ENCODE measurements at places on chromosomes 7 and 10.

DNA sequence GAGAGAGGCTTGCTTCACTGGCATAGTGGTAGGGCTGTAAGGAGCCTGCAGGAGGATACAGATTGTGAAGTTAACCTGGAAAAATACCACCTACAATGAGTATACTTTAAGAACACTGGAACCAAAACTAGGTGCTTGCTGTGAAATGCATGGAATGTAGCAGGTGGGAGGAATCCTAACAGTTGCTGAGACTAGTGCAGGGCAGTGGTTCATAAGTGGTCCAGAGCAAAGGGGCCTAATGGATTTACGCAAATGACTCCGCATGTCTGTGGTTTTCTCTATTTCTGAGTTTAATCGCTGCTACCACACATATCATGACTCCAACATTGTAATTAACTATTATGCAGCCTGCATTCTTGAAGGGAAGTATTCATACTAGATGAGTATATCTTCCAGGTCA is 218.4 kb downstream of the CHRM2 start:
- no peak for DNase-seq

DNA sequence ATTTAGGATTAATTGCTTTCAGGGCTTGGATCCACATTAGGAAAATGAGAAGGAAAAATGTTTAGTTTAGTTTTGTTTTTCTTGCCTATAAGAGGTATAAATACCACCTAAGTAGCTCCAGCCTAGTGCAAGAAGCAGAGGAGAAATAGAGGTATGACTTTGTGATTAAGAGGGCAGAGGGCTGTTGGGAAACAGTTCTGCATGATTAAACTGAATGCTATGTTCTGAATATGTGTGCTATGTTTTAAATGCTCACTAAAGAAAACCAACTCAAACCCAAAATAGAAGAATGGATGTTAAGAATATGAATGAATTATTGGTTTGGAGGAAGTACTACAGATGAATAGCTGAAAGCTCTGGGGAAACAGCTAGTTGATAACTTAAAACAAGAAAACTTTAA is 7.6 kb downstream of the CALCR start:
- no peak for DNase-seq

DNA sequence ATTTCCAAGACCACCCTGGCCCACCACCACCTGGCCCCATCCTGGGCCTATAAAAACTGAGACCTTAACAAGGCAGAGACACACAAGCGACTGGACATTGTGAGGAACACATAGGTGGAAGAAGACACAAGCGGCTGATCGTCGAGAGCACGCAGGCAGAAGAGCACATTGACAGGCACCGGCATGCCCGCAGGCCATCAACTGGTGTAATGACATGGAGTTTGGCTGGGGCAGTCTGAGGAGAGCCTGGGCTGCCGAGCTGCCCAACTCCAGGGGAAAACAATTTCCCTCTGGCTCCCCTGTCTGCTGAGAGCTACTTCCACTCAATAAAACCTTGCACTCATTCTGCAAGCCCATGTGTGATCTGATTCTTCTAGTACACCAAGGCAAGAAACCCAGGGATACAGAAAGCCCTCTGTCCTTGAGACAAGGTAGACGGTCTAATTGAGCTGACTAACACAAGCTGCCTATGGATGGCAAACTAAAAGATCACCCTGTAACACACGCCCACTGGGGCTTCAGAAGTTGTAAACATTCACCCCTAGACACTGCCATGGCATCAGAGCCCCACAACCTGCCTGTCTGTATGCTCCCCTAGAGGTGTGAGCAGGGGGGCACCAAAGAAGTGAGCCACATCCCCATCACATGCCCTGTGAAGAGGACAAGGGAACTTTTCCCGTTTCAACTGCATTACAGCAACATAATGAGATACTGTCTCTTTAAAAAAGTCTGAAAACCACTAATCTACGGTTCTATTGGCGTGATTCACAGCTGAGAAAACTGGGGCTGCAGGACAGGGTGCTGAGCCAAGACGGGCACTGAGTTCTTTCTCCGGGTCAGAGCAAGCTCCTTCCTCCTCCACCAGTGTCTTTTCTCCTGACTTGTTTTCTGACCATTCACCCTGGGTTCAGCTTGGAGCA is 18.5 kb upstream of the TNS3 start:
- DNase-seq: no peak

DNA sequence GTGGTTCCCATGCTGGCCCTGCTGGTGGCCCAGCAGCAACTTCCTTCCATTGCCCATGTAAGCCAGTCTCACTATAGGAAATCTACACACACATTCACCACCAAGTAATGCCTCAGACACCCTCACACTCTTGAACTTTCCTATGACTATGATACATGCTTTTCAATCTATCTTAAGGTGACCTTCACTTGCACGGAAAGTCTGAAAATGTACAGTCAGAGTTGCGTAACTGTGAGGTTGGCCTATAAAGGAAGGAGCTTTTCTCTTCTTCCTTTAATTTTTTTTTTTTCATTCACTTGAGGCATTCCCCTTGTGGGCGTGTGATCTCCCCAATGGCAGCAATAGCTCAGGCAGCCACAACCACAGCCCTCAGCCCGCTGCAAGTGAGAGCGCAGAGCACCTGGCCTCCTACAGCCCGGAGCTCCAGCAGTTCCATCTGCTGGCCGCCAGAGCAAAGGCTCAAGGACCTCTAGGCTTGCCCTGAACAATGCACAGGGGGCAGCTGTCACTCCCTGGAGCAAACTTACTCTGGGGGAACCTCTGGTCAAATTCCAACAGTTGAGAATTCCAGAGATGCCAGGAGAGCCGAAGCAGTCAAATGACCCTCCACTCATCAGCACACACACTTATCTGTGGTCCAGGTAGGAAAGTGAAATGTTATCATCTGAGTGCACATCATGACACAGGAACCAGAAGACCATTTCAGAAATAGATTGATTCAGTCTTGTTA is 123.1 kb upstream of the ADO start:
- DNase-seq: no peak

GRCh38 chr10:119364645-119365600 is 157.6 kb downstream of the GRK5 start:
- DNase-seq: no peak

DNA sequence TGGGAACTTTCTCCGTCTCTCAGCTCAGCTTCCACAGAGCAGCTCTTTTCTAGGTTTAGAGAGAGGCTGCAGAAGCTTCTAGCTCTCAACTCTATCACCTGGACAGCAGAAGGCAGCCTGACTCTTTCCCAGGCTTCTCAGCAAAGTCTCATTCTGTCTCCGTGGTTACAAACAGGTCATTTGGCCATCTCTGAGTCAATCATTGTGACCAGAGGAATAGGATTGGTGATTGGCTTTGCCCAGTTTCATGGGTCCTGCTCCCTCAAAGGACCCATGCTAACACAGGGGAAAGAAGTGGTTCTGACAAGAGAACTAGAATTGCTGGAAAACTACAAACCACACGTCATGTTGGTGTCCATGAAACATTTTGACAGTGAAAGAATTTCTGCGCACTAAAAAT is 43.6 kb downstream of the PRR15 start:
- DNase-seq: no peak

DNA sequence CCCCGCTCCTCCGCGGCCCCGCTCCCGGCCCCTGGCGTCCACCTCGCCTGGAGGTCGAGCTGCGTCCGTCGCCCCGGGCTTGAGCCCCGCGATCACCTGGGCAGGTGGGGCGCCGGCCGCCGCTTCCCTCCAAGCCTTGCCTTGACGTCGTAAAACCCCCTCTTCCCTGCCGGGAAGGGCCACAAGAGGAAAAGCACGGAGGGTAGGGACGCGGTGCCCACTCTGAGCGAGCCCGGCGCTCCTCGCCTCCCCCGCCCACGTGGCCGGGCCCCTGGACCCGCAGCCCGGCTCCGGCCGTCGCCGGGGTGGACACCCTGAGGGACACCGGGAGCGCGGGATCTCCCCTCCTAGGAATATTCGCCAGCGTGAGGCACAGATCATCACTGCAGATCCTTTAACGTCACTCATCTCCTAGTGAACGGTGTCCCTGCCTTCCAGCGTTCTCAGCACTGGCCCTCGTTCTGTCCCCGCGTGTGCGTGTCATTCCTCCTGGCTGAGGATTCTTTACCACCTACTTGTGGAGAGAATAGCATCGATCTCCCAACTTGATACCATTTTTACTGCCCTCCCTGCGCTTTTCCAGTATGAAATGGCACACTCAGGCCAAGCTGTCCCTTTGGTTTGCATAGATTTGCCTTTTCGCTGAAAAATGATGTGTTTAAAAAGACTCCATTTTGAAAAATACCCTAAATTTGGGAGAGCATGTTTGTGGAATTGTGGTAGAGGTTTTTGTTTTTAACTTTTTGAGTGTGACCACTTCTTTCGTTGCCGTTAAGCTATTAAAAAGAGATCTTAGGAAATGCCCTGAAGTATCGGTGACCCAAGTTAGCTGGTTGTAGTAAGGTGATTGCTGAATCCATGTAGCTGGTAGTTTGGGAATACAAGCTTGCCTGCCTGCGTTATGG is 649 bp downstream of the ACTR3B start:
- no peak for DNase-seq

GRCh38 chr10:61050120-61050745 is 106.2 kb upstream of the RHOBTB1 start:
- DNase-seq: no peak

Measured in AG04449 (cell line).